NCI-H2081 (cell line): ENCODE measurements at places on chromosomes 5 and 9.

GRCh38 chr5:143208781-143209510 lies 194.5 kb downstream of the NR3C1 start:
- no peak for DNase-seq

- DNase-seq = no peak
Measured at GRCh38 chr5:176882567-176882903, 16.6 kb downstream of the HK3 start.

GRCh38 chr5:32304622-32305021 lies 8.1 kb downstream of the MTMR12 start:
- DNase-seq = no peak

DNA sequence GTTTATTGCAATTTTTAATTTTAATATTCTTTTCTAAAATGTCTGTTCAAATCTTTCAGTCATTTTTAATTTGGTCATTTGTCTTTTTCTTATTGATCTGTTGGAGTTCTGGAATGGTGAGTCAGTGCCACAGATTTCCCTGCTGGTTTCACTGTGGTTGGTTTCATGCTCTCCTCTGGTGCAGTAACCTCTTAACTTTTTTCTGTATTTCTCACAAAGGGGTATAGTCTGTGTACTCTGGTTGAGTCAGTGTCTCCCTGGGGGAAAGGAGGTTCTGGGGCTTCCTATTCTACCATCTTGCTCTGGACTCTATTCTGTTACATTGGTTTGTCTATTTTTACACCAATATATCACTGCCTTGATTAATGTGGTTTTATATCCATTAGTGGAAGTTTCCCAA lies 178.8 kb downstream of the CSNK1G3 start:
- no peak for DNase-seq

DNA sequence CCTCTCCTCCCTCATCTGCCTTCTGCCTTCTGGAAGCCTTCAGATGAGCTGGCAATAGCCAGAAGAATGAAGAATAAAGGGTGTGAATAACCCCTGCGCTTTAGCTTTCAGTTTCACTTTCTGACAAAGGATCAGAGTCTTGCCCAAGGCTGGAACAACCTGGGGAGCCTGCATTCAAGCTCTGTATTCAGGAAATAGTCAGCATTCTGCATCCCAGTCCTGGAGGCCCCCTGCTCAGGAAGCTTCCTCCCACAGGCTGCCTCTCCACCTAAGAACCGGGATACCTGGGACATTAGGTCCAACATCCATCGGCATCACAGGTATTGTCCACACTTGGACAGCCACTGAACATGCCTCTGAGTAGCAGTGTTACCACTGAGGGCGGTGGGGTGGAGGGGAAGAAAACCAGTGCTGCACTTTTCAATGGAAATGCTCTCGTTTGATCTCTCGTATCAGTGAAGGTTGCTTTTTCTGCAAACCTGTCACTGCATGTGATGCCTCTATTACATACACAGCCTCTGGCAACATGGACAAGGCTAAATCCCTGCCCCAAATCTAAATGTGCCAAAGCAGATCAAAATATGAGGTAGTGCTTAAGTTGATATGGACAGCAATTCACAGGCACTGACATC lies 39.8 kb upstream of the ACO1 start:
- DNase-seq = no peak

- no peak for DNase-seq
Measured at GRCh38 chr5:55847837-55848236, 3.3 kb upstream of the IL31RA start.

DNA sequence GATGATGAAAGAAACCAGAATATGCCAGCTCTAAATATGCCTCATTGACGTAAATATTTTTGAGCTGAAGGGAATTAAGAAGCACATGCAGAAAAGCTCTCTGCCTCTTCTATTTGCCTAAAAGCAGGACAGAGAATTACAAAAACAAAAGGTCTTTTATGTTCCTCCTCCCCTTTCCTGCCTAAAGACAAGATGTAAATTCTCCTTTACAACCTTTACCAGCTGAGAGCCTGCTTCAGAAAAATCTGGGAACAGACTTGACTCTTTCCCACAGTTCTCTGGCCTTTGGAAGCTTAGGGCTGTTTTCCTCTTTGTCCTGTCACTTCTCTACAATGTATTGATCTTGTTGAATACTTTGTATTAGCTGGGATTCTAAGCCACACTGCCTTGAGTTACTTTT lies 199.7 kb downstream of the TMC1 start:
- DNase-seq = no peak

GRCh38 chr5:167639766-167640165 lies 651.7 kb upstream of the WWC1 start:
- no peak for DNase-seq

DNA sequence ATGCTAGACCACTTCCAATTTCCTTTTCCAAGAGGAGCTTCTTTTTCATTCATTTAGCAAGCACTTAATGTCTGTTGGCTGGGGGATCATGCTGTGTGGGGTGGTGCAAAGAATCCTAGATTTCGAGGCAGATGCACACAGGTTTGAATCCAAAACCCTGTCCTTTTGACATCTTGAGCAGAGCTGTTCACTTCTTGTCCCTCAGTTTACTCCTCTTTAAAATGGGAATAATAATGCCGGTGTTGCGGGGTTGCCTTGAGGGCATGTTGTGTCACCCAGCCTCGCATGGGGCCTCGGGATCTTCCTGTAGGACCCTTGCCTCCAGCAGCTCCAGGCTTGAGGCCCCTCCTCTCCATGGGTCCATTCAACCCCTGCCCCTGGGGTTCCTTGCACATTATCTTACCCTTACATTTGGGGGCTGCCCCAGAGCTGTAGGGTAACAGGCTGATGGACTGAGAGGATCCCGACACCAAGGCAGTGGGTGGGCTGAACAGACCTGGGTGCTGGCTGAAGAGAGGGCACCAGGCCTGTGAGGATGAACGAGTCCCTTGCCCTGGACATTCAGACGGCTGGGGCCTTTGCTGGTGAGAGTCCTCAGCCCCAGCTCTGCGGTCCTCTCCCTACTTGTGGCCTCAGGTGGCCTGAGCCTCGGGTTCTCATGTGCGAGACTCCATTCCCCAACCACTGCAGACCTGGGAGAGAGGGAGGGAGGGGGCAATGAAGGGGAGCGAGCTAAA lies 145.8 kb downstream of the BARX1 start:
- DNase-seq = no peak

GRCh38 chr5:36614657-36615308 lies 8.4 kb downstream of the SLC1A3 start:
- DNase-seq = no peak
